ENCODE measurements at places on chromosomes 1 and 21.

GRCh38 chr1:46004492-46004891 is 127.9 kb downstream of the PIK3R3 start:
- DNase-seq: no peak

DNA sequence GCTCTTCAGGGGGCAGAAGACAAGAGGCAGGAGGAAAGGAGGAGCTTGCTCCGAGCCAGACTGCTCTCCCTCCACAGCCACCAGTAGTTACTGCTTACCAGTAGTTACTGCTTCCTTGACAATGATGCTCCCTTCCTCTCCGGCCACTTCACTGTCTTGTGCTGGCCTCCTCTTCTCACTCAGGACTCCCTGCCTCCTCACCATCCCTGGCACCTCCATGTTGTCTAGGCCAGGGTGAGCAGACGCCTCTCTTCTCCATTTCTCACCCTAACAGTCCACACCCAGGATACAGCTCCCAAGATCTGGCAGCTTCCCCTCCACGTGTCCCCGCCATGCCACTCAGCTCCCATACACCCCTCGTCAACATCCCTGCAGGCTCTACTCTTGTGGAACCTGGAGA is 82.4 kb upstream of the TLR5 start:
- no peak for DNase-seq

- DNase-seq: no peak
Measured at GRCh38 chr1:227805606-227806197, 9.8 kb upstream of the PRSS38 start.

DNA sequence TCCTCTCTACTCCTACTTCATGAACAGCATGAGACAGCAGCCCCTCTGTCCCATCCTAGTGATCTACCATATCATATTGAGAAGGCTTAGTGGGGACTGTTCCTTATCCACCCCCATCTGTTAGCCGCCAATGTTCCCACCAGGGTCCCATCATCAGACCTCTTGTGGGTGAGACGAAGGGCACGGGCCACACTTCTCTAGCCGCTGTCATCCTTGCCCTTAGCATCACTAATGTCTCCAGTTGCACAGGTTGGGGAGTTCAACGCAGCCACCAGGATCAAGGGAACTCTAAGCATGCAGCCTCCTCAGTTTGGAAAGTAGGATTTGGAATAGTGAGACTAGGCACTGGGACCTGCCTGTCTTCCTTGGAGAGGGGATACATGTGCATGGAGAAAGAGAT is 20.1 kb downstream of the INKA2 start:
- no peak for DNase-seq

DNA sequence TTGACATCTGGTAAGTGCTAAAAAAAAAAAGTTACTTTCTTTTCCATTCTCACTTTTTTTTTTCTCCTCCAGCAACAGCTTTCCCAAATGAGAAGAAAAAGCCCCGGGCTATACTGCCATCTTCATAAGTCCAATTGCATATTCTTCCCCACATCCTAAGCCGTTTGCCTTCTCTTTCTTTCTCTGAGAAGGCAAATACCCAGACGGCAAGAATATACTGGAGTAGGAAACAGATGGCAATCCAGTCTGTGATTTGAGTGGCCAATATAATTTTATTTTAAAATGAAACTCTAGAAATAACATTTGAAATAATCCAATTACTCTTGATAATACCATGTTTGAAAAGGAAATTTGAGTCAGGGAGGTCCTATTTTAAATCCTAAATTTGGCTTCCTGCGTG is 44.6 kb upstream of the GREM2 start:
- DNase-seq: no peak

DNA sequence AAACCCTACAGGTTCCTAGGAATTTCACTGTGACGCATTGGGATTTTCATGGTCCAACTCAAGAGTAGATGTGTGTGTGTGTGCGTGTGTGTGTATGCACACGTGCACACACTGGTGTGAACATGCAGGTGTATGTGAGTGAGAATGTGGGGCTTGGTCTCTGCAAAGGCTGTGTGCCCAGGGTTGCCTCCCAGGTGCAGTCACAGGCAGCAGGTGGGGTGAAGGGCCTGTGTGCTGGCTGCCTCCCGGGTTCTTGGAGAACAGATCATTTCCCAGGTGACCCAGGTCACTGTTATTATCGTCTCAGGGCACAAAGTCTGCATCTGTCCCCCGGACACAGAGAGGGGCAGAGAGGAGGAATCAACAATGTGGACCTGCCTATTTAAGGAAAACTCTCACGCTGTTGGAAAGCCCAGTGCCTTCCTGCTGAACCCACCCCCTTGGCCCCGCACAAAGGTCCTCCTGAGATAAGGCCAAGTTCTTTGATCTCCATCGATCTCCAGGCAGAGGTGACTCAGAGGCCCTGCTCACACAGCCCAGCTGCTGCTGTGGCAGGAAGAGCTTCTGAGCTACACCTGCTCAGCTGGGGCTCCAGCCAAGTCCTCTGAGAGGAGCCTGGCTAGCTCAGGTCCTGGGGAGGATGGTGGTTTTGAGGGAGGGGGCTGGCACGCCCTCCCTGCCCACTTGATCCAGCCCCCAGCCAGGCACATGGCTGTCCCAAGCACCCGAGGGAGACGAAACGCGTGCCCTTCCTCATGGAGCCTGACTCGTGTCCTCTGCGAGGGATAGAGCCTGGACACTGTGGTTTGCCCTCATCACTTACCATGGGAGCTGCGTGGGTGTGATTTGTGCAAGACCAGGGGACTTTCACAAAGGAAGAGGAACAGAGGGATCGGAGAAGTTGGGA is 134.0 kb upstream of the ARHGEF16 start:
- peak; percentile 77 for DNase-seq

GRCh38 chr1:193979219-193979618 is 792.8 kb upstream of the B3GALT2 start:
- DNase-seq: no peak

DNA sequence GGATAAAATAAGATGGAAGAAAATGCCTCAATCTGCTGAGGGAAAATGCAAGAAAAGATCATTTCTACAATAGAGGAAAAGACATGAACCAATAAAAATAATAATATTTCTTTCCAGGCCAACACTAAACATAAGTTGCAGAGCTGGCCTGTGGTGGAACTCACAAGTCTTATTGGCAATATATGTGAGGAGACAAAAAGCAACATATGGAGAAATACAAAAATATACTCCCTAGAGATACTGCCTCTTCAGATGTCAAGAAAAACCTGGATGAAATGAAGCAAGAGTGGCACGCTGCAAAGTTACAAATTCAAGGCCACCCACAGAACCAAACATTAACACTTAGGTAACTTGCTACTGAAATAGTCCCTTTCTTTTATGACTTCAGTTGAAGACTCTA is 264.9 kb upstream of the FMN2 start:
- no peak for DNase-seq

GRCh38 chr1:8020032-8020431 is 6.1 kb downstream of the ERRFI1 start:
- DNase-seq: no peak

DNA sequence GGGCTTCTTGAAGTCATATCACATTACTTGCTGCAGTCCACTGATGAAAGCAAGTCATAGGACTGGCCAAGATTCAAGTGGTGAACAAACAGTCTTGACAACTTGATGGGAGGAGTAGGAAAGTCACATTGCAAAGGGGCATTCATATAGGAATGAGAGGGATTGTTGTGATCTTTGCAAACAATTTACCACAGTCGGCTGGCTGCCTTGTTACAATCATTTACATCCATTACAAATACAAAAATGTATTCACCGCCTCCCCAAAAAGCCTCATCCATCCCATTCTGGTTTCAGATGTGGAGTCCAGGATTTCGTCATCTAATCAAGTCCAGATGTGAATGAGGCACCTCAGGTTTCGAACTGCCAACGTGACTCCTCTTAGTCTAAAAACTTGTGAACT is 26.8 kb downstream of the GORAB start:
- no peak for DNase-seq

GRCh38 chr1:207962716-207963426 is 51.9 kb upstream of the CD34 start:
- no peak for DNase-seq

GRCh38 chr1:156857532-156857931 is 1.4 kb downstream of the INSRR start:
- DNase-seq: no peak

DNA sequence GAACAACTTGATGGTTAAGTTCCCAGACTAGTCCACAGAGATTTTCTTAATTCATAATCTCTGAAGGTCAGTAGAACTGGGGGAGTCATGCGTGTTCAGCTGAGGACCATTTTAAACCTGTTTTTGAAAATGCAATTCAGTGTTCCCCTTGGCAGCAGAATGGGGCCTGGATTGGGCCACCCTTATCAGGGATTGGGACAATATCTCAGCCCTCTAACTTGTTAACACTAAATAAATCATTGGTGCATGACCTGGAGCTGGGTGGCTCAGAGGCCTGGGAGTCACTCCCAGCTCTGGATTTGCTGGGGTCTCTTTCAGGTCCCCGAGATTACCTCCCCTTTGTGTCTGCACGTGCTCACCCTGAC is 55.3 kb downstream of the MRPS6 start:
- no peak for DNase-seq

- no peak for DNase-seq
Measured at GRCh38 chr1:225612287-225612686, 40.6 kb downstream of the ENAH start.

DNA sequence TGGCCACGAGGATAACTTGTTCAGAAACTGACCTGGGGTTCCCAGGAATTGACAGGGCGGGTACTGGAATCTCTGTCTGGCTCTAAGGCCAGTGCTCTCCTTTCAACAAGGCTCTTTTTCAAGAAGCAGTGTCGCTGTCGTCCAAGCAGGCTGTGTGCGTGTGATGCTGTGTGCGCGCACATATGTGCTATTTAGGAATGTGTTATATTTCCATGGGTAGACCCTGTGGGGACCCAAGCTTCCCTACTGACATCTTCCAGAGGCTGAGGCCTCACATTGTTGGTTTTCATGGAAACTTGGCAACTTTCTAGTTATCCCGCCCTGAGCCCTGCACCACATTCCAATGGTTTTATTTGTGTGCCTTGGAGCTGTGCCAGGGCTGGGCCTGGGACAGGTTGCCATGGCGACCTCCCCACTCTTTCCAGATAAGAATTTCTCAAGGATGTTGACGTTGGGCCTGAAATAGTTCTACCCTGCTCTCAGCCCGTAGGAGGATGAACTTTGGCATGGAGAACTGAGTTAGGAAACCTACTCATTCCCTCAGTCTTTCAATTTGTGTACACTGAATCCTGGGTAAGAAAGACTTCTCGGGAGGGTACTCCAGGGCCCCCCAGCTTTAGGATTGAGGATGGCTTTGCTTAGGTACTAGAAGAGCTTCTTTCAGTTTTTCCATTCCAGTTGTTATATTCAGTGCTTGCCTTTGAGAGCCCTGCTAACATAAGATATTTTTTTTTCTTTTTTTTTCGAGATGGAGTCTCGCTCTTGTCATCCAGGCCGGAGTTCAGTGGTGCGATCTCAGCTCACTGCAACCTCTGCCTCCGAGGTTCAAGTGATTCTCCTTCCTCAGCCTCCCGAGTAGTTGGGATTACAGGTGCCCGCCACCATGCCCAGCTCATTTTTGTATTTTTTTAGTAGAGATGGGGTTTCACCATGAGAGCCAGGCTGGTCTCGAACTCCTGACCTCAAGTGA is 38.8 kb upstream of the SRSF10 start:
- peak; percentile 4 for DNase-seq

GRCh38 chr1:184292101-184292500 is 94.7 kb upstream of the C1orf21 start:
- no peak for DNase-seq

DNA sequence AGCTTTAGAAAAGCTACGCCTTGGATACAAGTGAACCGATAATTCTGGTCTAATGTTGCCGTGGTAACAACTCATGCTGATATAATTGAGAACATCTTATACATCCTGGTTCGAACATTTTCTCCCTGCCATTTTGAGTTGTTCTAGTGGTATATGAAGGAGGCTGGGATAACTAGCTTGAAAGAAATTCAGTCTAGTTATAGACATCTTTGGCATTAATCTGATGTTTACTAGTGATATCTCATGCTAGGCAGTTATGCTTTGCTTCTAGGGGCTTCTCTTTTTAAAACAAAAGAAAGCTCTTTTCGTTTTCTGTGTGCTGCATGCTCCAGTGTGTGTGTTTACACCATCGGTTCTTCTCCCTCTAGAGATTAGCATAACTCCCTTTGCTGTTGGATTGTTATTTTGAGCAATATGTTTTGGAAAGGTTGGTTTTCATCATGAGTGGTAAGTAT is 20.5 kb downstream of the PRKACB start:
- DNase-seq: peak; percentile 35

GRCh38 chr1:12574757-12575139 is 43.3 kb downstream of the DHRS3 start:
- no peak for DNase-seq

DNA sequence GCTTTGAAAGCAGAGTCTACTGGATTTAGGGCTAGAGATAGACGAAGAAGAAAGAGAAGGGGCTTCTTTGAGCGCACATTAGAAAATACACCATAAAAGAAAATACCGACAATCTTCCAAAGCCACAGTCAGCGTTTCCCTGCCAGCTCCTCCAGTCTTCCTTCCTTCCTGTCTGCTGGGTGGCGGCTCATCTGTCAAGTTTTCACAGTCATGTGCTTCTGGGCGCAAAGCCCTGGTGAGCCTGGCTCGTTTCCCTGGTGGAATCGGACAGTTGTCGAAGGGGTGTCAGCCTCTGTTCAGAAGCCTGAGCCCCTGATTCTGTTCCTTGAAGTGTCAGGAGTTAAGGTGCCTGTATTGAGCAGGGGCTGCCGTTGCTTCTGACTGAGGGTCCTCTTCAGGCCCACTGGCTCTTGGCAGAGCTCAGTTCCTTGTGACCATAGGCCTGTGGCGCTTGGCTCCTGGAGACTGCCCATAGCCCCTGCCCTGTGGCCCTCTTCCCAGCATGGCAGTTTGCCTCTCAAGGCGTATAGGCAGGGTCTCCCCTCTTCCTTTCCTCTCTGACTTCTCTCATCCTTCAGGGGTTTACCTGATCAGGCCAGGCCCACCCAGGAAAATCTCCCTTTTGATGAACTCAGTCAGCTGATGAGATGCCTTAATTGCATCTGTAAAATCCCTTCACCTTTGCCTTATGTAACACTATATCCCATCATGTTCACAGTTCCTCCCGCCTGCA is 58.6 kb downstream of the ADARB1 start:
- no peak for DNase-seq

GRCh38 chr1:205488074-205488723 is 16.3 kb upstream of the CDK18 start:
- DNase-seq: peak; percentile 61

GRCh38 chr1:95409276-95409675 is 175.3 kb downstream of the RWDD3 start:
- no peak for DNase-seq

DNA sequence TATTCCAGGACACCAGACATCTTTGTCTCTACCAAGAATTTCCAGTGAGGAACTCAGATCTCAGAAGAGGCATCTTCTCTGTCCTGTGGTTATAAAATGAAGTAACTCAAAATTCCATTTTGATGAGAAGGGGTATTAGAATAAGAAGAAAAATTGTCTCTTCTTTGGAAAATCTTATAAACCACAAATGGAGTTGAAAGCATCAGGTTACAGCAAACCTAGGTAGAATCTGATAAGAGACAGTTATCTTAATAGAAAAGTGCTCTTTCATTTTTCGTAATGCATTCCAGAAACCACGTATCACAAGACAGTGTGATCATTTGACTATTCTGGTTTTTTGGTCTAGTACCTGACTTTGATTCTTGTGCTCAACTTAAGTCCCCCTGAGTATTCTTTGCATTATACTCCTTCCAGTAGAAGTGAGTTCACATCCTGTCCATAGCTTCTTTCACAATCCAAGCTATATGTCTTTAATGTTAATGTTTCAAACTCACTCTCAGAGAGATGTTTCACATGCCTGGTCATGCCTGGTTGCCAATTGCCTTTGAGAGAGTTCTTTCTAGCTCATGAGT is 120.9 kb upstream of the PRDX6 start:
- no peak for DNase-seq
